Renal cortical epithelial cell (primary cell): ENCODE measurements at places on chromosomes 3 and 15. TPM values are rescaled to one million over a fixed set of nuclear protein-coding genes. Genes with fewer than 3 reads are reported as not detected.

DNA sequence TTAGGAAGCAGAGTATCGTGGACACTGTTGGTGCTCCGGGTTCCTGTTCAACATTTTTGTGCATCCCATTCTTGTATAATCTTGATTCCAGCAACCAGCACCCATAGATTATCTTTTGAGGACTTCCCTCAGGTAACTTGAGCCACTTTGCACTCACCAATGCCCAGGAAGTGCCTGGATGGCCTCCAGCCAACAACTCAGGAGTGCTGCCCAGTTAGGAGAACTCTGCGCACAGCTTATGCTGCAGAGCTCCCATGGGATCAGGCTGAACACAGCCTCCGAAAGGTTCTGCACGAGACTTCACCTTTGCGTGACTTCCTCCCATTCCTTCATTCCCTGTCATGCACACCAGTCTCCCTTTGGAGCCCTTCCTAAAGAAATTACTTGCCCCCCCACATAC is 64.3 kb upstream of the LRRN1 start:
- DNase-seq: no peak

The NR1I2 gene
- total RNA-seq: 0.20 TPM in 1 of 2 replicates, not detected in the other

DNA sequence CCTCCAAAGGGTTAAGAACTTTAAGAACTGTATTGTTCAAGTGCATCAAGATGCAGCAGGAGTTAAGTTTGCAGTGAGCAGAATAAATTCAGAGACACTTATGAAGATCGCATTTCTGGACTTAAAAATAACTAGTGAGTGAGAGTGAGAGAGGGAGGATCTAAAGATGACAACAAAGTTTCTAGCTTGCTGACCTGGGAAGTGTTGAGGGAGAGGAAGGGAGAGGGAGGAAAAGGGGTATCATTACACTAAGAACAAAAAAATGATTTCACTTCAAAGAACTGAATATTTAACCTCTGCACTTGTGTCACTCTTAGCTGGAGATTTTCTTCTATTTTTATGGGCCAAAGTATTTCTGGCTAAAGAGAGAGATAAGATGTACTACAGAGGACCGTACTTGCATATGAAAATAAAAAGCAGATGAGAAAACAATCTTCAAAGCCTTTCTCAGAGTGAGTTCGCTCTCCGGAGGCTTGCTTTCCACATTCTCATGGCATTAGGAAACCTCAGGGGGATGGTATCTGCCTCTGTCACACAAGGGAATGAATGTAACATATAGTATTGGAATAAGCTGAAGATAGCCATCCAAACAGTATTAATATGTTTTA is 91.4 kb upstream of the TJP1 start:
- DNase-seq: no peak

GRCh38 chr15:78392430-78392829 is 45.6 kb upstream of the IREB2 start:
- no peak for DNase-seq

GRCh38 chr3:171279972-171280371 is 180.2 kb downstream of the TNIK start:
- no peak for DNase-seq

DNA sequence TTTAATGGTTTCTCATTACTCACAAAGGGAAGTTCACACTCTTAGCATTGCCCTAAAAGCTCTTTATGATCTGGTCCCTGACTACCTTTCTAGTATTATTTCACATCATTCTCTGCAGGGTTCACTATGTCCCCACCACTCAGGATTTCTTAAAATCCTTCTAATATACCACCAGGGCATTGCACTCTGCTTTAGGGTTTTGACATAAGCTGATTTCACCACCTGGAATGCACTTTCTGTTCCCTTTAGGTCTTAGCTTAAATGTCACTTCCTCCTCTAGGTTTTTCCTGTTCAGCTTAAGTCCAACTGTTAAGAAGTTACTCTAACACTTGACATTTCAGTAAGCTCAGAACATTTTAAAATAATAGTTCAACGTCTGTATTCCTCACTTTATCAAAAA is 81.7 kb downstream of the HCN4 start:
- no peak for DNase-seq

The CHRNB4 gene
- 0.15 TPM in 1 of 2 replicates, not detected in the other for total RNA-seq

DNA sequence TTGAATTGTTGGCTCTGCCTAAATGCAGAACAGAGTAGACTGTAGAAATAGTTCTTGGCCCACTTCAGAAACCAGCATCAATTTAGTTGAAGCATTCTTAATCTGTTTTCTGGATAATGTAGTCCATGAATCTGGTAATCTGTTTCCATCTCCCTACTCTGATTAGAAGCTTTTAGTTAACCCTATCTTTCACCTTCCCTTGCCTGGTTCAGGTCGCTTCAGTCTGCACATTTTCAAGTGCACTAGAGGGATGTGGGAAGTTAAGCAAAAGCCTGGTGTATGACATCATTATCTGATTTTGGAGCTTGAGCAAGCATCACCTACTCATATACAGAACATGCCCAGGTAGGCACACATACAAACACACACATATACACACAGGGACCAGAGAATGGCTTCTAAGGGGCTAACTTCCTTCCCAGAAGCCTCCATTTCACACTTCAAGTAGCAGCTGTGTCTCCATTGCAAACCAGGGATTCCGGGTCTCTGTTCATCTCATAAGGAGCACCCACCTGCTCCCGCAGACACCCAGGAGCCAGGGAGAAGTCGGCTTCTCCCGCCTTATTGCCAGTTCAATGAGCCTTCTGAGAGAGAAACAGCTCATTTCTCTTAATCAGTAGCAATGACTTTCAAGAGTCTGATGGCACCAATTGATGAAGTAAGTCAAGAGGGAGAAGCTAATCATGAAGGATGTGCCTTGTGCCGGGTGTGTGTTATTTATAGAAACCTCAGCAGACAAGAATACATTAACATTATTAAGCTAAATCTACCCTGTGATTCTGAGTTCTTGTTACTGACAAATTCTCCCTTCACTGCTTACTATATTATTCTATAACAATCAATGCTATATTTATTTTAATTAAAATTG is 347.9 kb upstream of the STAC start:
- DNase-seq: no peak

DNA sequence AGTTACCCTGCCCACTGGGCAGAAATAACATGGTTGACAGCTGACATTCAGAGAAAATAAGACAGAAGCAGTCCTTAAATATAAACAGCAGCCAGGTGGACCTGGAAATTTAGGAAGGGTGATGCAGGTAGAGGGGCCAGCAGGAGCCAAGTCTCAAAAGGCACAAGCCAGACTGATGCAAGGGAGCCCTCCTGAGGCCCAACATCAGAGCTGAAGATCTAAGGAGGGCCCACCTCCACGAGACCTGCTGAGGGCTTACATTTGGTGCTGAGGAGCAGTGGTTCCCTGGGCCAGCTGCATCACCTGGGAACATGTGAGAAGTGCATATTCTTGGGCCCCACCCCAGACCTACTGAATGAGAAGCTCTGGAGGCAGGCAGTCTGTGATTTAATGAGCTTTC is 105.5 kb upstream of the TRIM42 start:
- DNase-seq: no peak

The CCNDBP1 gene
- total RNA-seq: 97.7 and 153 TPM in 2 replicates

DNA sequence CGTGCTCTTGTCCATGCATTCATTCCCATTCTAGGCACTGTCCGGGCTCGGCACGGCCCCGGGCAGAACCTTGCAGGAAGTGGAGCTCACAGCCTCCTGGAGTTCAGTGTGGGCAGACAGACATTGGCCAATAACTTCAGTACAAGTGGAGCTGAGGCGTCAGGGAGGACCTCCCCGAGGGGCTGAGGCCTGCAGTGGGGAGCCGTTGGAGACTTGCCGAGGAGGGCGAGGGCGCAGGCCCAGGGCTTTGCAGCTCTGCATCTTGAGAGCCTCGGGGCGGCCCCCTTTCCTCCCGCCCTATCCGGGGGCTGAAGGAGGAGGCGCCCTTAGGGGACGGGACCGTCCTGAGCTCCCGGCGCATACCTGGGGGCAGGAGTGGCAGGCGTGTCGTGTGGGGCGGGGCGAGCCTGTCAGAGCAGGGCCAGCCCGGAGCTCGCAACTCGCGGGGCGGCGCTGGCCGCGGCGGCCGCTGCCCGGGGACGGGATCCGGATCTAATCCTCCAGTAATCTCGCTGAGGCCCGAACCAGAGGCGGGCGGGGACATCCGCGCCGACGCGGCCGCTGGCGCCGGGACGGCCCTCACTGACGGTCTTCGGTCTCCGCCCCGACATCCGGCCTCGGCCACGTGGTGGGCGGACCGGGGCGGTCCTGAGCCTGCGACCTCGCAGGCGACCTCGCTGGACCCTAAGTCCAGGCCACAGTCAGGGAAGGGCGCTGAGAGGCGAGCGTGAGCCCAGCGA is at the start of gene ACY1:
Gene ACY1, plus strand, starts transcription at position 698 of the 740 bp plus-strand sequence. CDS start 530 bp downstream, outside the sequence.
- DNase-seq: peak; percentile 81
